NCI-H526 treated with DMSO at 0.1 percent for 48 hours (cell line): ENCODE measurements at places on chromosomes 5 and 9.

DNA sequence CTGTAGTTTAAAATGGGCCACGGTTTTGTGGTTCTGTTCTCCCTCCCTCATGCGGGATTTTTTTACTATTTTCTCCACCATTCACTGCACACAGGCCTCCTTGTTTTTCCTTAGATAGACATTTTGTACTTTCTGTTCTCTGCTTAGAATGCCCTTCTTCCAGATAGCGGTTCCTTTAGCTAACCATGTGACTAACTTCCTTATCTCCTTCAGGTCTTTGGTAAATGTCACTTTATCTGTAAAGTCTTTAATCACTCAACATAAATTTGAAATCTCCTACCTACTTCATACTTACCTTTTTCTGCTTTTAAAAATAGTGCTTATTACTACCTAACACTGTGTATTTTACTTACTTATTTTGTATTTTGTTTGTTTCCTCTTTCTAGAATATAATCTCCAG, 15.0 kb downstream of the FER start:
- peak; percentile 1 for DNase-seq

- no peak for DNase-seq
Observed at GRCh38 chr5:95817430-95817829, 5.1 kb downstream of the GLRX start.

DNA sequence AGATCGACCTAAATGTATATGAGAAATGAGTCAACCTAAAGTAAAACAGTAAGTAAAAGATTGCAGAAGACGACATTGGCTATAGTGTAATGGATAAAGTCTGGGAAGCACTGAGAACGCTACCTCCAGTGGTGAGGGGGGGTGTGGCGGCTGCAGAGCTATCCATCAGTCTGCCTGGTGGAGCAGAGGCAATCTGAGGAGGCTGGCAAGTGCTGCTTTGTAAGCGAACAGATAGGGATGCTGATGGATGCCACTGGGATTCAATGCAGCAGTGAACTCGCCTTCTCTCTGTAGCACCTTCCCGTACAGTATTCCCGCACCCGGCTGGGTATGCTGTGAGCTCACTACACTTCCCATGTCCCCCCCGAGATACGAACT, 261.5 kb downstream of the NSG2 start:
- DNase-seq = no peak

- no peak for DNase-seq
Observed at GRCh38 chr9:105979290-105979689, 284.9 kb downstream of the TMEM38B start.

DNA sequence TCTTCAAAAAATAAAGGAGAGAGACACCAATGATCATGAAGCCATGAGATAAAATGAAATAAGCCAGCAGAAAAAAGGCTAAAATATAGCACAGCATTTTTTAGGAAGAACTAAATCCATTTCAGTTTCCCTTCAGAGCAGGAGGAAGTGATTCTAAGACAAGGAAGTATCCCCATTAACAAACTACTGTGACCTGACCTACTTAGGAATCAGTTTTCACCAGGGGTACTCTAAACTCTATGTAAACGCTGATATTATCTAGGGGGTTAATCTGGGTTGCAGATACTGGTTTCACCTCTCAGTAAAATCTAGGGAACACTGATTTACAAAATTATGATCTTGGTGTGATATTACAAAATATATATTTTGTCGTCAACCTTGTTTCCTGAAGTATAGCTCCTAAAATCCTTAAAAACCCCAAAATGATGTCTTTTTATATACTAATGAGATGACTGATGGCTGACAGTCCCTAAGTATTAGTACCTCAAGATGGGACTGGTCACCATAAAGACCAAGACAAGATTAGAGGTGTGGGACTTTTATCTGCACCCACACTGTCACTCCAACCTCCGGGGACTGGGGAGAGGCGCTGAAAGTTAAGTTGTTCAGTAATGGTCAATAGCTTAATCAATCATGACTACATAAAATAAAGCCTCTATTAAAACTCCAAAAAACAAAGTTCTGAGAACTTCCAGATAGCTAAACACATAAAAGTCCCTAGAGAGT, 2.9 kb upstream of the FNBP1 start:
- DNase-seq = no peak
